Activated CD4-positive, alpha-beta T cell treated with anti-CD3 and anti-CD28 coated beads, Interleukin-2, amount 10 ng/mL, durations not matched to agents 7 days and 5 days (primary cell): ENCODE measurements at places on chromosomes 1 and 21. TPM values are rescaled to one million over a fixed set of nuclear protein-coding genes. Genes with fewer than 3 reads are reported as not detected.
A peak's percentile ranks its signal among the peaks of the same experiment; 100 is the strongest.

Gene CACNA1S
- not detected for total RNA-seq

Gene SLC44A5
- total RNA-seq, result not detected

Gene CLCA4
- total RNA-seq, result not detected

Gene NBPF4
- not detected for total RNA-seq

DNA sequence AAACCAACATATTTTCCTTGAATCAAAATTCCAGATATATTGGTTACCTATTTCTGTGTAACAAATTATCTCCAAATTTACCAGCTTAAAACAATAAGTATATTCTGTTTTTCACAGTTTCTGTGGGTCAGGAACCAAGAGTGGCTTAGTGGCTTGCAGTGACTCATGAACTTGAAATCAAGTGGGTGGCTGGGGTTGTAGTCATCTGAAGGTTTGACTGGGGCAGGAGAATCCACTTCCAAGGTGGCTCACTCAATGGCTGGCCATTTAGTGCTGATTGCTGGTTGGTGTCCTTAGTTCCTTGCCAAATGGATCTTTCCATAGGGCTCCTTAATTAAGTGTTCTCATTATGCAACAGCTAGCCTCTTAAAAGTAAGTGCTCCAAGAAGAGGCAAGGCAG, 43.8 kb downstream of the ALG14 start:
- DNase-seq, result no peak

- DNase-seq, result no peak
Observed at GRCh38 chr1:30329802-30330557, 393.4 kb downstream of the MATN1 start.

GRCh38 chr1:119544165-119544762, 37.3 kb downstream of the HSD3B1 start:
- DNase-seq, result peak; percentile 6

DNA sequence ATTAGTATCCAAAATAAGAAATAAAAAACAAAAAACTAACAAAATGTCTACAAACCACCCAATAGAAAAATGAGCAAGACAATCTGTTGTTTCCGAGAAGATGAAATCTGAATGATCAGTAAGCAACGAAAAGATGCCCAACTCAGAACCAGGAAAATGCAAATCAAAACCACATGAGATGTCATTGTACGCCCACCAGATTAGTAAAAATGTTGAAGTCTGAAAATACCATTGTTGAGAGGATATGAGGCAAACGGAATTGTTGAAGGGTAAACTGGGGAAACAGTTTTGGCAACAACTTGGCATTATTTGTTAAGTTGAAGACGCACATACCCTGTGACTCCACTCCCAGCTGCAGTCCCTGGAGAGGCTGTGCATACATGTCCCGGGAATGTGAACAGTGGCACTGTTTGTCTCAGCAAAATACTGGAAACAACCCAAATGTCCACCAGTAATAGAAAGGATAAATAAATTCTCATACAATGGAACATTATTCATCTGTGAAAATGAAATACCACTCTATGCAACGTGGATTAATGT, 10.6 kb downstream of the ZBTB17 start:
- DNase-seq, result no peak

- no peak for DNase-seq
Observed at GRCh38 chr1:28507247-28507645, 1.4 kb downstream of the RCC1 start.

GRCh38 chr1:245054105-245054504, 100.7 kb upstream of the KIF26B start:
- DNase-seq, result no peak

DNA sequence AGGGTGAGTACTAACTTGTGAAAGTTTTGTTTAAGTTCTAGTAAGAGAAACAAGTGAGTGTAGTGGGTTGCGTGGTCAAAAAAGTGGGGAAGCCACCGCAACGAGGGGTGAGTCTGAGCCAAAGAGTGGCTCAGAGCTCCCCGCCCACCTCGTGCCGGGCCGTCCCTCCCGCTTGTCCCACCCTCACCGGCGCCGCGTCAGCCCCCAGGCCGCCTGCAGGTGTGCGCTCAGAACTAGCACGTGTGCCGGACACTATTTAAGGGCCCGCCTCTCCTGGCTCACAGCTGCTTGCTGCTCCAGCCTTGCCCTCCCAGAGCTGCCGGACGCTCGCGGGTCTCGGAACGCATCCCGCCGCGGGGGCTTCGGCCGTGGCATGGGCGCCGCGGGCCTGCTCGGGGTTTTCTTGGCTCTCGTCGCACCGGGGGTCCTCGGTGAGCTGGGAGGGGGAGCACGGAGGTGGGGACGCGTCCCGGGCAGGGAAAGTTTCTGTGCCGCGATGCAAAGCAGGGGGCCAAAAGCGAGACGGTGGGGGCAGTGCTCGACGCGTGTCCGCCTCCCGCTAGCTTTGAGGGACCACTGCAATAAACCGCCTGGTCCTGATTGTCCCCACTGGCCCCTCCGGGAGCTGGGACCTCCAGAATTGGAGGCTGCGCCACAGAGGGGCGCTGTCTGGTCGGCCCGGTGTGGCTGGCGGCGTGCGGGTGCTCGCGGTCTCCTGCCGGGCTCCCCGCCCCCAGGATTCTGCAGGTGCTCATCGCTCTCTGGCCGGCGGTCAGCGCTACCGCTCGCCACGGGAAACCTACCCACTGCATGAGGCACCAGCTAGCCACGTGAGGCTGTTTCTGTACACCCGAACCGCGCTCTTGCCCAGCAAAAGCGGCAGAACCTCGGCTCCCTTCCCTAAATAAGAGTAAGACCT, at the start of gene CR2:
CR2 (plus strand) TSS at position 283 of the 919 bp plus-strand sequence; CDS start at position 374, 91 bp downstream.
- peak; percentile 21 for DNase-seq
